ENCODE measurements at places on chromosomes 5 and 9.

GRCh38 chr5:180172447-180173197 lies 36.4 kb downstream of the RASGEF1C start:
- DNase-seq, result no peak

DNA sequence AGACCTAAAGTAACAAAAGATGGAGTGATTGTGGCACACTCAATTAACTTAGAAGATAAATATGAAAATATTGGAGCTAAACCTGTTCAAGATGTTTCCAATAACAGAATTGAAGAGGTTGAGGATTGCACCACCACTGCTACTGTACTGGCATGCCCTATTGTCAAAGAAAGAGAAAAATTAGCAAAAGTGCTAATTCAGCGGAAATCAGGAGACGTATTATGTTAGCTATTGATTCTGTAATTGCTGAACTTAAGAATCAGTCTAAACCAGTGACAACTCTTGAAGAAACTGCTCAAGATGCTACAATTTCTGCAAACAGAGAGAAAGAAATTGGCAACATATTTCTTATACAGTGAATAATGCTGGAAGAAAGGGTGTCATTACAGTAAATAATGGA lies 754.4 kb downstream of the CDH18 start:
- no peak for DNase-seq

GRCh38 chr5:172410160-172410559 lies 44.2 kb downstream of the SH3PXD2B start:
- no peak for DNase-seq

GRCh38 chr5:67353500-67354450 lies 157.2 kb upstream of the CD180 start:
- DNase-seq, result no peak

- no peak for DNase-seq
Observed at GRCh38 chr9:88378317-88378716, 9.9 kb upstream of the SPIN1 start.
